ENCODE measurements at places on chromosomes 5 and 9. TPM values are rescaled to one million over a fixed set of nuclear protein-coding genes. Genes with fewer than 3 reads are reported as not detected.

- peak; percentile 11 for DNase-seq
Measured at GRCh38 chr9:91360551-91361290, 997 bp downstream of the AUH start.

The SLC34A1 gene
- total RNA-seq: 0.19 TPM

GRCh38 chr5:178785999-178786398 is 55.5 kb upstream of the ZNF354A start:
- no peak for DNase-seq

DNA sequence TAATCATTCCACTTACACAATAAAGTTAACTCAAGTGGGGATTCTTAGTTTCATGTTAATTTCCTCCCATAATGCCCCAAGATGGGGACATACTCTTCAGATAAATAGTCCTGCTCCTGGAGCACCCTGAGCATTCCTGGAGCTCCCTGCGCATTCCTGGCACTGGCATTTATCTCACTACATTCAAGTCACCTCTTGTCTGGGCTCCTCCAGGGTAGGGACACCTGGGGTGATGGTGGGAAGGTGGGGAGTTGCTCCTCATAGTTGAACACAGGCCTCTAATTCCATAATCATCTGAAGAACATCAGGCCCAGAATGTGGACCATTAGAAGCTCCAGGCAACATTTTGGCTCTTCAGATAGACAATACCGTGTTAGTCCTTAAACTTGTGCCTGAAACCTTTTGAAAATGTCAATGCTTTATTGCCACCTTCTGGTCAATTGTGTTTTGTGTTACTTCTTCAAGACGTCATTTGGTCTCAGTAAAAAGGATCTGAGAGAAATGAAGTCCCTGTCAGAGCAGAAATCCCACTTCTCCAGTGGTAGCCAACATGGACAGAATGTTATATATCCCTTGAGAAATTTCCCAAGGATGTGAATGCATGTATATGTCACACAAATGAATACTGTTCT is 14.2 kb upstream of the AGGF1 start:
- DNase-seq: peak; percentile 67

The ANKRD18B gene
- total RNA-seq: 4.8 TPM

DNA sequence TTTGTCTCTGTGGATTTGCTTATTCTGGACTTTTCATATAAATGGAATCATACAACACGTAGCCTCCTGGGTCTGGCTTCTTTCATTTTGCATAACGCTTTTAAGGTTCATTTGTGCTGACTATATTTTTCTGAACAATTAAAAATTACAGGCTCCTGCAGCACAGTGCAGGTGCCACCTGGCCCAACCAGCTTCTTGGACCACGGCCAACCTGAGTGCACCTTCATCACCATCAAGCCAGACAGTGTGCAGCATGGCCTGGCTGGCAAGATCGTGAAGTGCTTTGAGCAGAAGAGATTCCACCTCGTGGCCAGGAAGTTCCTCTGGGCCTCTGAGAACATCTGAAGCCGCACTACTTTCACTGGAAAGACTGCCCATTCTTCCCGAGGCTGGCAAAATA is 53.5 kb upstream of the COL15A1 start:
- DNase-seq: no peak

DNA sequence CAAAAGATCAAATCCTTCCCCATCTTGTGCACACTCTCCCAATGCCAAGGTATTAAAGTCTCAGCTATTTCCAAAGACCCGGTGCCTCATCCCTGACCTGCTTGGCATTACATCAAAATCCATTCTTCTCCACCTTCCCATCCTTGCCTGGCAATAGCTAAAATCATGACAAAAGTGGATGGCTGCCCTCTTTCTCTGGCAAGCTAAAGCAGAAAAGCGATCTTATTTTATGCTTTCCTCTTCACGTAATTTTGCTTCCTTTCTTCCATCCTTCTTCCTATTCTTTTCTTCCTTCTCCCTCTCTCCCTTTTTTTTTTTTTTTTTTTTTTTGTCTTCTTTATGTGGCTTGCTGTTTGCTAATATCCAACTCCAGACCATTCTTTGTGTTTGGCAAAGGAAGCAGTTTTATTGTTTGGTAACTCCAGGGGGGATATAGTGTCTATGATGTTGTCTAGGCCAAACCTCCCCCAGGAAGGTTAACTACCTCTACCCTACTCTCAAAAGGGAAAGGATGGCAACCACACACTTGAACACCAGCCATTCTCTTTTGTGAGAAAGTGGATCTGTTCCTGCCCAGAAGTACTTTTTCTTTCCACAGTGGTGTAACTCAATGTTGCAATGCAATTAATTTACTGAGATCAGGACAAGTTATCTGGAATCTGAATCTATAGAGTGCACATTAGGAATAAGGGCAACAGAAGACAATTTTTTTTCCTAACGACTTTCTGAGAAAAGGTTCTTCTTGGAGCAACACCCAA is 120.9 kb upstream of the TMEM161B start:
- DNase-seq: no peak

The ZNF189 gene
- 14.6 TPM for total RNA-seq

The IFNA2 gene
- total RNA-seq: not detected

The NUTM2G gene
- not detected for total RNA-seq

The SUSD3 gene
- 1.3 TPM for total RNA-seq

- DNase-seq: no peak
Measured at GRCh38 chr5:153222936-153223335, 267.5 kb upstream of the GRIA1 start.

DNA sequence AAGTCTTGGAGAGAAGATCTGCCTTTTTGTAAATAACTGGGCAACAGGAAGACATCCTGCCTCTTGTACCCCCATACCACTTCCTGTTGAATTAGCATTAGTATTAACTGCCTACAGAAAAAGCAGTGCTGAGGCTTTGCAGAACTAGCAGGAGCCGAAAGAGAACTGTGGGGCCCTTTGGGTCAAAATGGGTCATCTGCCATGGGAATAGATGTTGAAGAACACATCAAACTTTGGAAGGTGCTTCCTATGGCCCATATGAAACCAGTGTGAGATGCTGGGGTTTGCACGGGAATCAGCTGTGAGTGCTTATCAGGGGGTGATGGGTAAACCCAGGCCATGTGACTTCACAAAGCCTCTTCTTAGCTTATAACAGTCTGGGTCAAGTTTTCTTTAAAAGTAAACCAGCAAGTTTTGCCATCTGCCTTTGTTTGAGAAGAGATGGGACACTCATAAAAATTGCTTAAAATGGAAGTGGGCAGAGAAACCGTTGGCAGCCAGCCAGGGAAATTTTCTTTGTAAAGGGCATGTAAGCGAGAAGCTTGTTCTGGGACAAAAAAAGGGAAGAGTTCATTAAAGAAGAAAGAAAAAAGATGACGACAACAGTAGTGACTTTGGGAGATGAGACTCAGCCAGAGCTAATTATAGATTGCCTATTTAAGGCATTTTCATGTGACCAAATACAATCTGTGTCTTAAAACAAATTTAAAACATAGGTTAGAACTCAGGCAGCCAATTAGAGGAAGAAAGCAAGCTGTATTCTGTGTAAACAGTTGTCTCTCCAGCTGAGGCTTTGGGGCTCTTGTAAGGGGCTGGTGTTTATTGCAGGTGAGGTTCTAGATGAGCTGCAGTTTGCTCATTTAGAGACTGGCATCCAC is 4.4 kb downstream of the SLC25A25 start:
- peak; percentile 85 for DNase-seq

DNA sequence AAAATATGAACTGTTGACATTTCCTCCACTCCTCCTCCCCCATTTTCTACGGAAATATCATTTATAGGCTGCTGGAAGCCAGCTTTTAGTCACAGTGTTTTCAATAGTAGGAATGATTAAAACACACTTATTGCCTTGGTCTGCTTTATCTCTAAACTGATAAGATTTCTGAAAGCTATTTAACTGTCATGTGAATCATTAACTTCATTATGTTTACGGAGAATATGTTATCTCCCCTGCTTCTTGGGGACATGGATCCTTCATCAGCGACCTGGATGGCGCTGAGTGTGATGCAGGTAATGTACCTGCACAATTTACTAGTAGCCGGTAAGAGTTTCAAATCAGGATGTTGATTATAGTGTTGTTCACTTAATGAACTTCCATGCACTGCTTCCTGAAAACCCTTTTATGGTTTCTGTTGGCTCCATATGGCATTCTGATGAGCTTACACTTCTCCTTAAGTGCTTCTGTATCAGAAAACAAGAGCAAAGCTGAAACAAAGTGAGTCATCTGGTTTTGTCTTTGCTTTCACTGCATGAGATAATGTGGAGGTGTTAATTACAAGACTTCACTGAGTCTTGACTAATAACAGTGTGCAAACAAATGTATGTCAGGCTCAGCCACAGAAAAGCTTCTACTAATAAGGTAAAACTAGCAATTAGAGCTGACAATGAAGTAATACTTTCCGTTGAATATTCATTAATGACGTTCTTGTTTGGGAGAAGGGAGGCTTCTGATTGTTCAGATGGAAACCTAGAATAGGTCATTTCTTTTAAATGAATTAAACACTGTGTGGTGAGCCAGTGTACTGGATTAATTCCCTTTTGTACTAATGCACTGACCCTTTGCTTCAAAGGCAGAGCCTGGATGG is 162.4 kb upstream of the ZNF608 start:
- no peak for DNase-seq

- no peak for DNase-seq
Measured at GRCh38 chr5:132637241-132637640, 20.7 kb upstream of the IL13 start.

The PCDHA1 gene
- 0.48 TPM for total RNA-seq

The SPATA31D4 gene
- not detected for total RNA-seq

GRCh38 chr5:124627815-124628595 is 118.4 kb downstream of the ZNF608 start:
- DNase-seq: no peak

DNA sequence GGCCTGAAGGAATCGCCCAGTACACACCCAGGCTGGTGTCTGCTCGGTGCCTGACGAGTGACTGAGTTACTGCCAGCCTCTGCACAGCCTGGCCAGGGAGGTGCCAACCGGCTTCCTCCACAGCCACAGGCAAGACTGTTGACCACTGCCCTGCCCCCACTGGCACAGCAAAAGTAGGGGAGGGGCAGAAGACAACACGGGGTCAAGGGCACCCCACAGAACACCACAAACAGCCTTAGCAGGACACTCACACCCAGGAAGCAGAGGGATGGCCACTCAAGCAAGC is 722 bp upstream of the LHX3 start:
- DNase-seq: no peak

The HAVCR2 gene
- total RNA-seq: not detected

The WNT8A gene
- not detected for total RNA-seq

The ARID3C gene
- total RNA-seq: 0.26 TPM

- no peak for DNase-seq
Measured at GRCh38 chr5:170484847-170485615, 18.8 kb upstream of the KCNIP1 start.

The STKLD1 gene
- total RNA-seq: 1.4 TPM

GRCh38 chr9:71263451-71263850 is 142.0 kb upstream of the TRPM3 start:
- DNase-seq: no peak

DNA sequence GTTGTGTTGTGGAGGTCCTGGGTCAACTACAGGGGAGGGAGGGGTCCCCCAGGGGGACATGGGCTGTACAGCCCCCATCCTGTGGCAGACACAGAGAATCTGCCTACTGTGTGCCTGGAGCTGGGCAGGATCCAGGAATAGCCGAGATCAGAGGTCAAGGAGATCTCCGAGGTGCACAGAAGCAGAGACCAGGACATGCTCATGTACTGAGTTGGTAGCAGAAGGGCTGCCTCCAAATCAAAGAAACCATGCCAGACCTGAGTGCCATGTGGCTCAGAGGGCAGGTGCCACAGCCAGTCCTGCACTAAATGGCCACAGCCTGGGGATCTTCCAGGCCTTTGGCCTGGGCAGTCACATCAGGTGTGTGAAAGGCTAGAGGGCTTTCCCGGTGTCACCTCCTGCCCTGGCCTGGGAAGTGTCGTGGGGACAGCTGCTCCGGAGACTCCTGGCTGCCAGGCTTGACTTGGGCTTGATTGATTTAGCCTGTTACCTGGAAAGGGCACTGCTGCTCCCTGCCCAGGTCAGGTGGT is 27.8 kb downstream of the GSN start:
- DNase-seq: no peak

GRCh38 chr9:96050861-96051155 is 175.3 kb downstream of the ERCC6L2 start:
- no peak for DNase-seq

The ERAP2 gene
- 3.5 TPM for total RNA-seq

The TAF11L9 gene
- not detected for total RNA-seq

DNA sequence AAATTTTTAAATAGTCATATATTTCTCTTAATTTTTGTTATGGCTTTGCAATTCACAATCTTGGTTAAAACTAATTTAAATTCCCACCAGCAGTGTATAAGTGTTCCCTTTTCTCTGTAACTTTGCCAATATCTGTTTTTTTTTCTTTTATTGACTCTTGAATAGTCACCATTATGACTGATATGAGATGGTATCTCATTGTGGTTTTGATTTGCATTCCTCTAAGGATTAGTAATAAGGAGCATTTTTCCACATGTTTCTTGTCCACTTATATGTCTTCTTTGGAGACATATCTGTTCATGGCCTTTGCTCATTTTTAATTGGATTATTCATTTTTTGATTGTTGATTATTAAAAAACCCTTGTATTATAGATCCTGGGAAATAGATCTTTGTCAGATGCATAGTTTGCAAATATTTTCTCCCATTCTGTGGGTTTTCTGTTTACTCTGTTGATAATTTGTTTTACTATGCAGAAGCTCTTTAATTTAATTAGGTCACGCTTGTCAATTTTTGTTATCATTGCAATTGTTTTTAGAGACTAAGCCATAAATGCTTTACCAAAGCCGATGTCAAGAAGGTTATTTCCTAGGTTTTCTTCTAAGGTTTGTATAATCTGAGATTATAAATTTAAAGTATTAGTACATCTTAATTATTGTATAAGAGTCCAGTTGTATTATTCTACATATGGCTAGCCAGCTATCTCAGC is 610.9 kb downstream of the CHSY3 start:
- DNase-seq: peak; percentile 58

The RABEPK gene
- total RNA-seq: 50.9 TPM

The DAPK1 gene
- total RNA-seq: 31.4 TPM

The ENHO gene
- 0.92 TPM for total RNA-seq

DNA sequence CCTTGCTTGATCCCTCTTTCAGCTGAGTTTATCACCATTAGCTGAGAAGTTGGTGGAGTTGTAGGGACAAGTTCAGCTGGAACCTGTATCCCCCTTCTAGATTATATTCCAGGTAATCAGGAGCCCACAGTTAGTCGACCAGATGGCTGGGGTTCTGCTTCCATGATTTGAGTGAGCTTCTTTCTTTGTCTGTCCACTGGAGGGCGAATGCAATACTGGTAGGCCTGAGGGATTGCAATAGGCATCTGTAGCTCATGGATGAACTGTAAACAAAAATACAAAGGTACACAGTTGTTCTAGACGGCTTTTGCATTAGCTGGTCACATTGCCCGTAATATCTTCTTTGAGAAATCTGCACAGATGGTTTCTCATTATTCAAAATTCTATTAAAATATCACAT is 88.9 kb downstream of the PCSK5 start:
- DNase-seq: peak; percentile 52

All from SK-MEL-5 (cell line).